Mesenteric fat pad (tissue), 1 donor: ENCODE measurements at places on chromosomes 3 and 15. TPM values are rescaled to one million over a fixed set of nuclear protein-coding genes. Genes with fewer than 3 reads are reported as not detected.

GRCh38 chr15:56871185-56871584 is 47.3 kb upstream of the TCF12 start:
- DNase-seq, result no peak

DNA sequence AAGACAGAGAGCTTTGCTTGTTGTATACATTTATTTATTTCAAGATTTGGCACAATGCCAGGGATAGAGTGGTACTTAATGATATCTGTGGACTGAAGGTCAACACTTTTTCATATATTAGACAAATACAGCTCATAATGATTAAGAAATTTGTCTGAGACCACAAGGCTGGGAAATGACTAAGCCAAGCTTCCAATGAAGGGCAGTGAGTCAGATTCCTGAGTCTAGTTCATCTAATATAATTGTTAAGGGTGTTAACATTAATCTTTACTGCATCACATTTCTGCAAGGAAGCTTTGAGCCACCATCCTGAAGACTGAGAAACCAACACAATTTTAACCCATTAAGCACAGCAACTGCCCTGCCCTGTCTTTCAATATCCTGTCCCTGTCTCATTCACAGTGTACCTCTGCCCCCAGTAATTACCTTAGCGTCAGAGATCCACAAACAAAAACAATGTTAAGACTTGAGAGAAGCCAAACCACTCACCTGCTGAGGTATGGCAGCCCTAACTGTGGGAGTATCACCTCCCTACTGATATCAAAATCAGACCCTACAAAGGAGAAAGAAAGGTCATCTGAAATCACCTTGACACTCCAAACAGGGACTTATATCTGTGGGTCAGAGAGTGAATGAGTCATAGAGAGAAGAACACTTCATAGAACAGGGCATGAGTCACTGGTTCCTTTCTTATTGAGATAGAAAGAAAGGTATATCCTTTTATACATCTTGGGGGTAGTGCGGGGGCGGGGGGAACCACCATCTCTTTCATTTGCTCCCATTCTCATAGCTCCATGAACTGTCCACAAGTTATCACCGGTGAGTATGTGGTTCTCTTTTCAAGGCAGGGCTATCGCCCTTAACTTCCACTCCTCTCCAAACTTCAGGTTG is 74.7 kb downstream of the MAGI1 start:
- DNase-seq, result no peak

GRCh38 chr3:70383360-70383831 is 71.0 kb upstream of the MDFIC2 start:
- DNase-seq, result no peak

The PLA2G4E gene
- total RNA-seq, result not detected

The LRRK1 gene
- 23.5 TPM for total RNA-seq
